ENCODE measurements at places on chromosomes 16 and 17.

DNA sequence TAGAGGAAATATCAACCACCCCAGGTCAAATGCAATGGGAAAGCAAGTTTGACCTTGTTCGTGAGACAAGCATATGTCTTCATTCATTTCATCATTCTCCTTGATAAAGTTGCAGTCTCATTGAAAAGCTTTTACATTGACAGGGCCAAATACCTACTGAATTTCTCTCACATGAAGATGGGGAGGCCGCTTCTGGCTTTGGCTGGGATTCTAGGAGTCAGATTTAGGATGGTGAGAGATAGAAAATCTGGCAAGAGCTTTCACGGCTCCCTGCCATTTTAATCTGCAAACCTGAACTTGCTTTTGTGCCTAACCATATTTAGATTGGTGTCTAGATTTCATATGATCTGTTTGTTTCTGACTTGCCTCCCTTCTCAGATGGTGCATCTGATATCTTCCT, 88.0 kb downstream of the TMEM100 start:
- DNase-seq = no peak

DNA sequence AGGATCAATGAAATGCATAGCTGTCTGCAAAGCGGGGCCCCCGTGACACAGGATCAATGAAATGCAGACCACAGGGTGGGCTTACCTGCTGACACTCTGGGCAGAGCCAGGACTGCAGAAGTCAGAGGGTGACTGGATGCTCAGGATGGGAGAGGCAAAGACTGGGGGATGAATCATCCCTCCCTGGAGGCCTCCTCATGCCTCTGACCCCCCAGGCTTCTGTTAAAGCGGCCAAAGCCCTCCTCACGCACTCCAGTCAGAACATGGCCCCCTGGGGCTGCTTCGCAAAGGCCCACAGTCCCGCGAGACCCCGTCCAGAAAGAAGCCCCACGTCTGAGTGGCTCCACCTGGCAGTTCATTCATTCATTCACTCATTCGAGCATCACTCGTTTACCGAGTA, 38.4 kb upstream of the FOXF1 start:
- DNase-seq = no peak

DNA sequence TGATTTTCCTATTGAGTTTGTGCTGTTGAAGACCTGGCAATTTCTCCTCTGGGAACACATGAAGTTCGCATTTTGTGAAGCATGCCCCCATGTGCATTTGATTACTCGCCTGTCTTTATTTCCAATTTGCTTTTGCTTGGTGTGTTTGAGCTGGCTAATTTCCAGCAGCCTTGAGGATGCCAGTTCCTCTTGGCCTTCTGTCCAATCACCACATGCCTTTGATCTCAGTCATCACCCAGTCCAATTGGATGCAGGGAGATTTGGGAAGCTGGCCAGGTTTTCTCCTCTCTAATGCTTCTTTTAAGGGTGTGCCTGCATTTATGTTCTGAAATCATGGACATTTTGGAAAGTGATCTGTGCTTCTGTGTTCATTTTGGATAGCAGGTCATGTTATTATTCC, 3.8 kb upstream of the TMEM100 start:
- DNase-seq = no peak

DNA sequence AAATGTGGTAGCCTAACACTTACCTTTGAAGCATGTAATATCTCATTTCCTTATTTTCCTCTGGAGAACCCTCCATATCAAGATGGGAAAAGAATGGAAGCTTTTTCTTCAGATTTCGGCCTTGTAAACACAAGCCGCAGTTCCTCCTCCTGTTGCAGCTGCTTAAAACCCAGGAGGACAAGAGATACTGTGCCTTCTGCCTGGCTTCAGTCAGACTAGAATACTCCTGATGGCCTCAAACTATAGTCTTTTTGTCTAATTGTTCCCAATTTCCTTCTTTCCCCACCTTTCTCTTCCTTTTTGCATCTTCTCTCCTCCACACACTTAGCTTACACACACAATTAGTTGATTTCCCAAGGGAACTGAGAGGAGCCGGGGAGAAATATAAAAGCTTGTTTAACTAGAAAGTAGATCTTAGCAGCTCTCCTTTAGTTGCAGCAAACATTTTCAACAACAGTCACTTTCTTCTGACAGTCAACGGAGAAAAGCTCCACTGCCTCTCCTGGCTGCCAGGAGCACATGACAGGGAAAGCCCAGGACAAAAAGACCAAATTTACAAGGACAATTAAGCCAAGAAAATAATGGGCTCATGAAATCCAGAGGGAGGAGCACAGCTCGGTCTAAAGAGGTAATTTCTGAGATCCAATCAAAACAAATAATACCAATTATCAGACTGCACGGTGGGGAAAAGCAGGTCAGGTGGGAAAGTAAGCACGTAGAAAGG, 76.4 kb upstream of the C17orf78 start:
- no peak for DNase-seq

DNA sequence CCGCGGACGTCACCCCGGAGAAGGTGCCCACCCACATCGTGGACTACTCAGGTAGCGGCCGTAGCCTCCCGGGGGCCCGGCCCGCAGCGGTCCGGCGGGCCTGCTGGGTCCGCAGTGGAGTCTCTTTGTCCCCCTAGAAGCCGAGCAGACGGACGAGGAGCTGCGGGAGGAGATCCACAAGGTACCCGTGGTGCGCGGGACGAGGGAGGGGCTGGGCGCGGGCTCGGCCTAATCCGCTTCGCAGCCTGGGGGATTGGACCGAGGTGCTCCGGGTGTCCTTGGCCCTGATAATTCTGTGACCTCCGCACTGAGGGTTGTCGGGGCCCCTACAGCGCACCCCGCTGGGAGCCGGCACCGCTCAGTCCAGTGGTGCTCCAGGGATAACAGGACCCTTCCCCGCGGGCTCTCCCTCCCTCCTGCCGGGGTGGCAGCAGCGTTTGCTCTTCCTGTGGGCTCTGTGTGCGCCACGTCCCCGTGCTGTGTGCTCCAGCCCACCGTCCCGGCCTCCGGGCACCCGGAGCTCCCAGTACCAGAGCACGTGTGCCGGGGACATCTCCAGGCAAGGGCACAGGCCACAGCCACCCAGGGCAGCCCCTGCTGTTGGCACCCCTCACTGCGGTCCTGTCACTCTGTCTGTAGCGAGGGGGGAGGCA, 713 bp downstream of the RHOT2 start:
- no peak for DNase-seq

GRCh38 chr17:14133104-14133503, 63.8 kb downstream of the COX10 start:
- no peak for DNase-seq

DNA sequence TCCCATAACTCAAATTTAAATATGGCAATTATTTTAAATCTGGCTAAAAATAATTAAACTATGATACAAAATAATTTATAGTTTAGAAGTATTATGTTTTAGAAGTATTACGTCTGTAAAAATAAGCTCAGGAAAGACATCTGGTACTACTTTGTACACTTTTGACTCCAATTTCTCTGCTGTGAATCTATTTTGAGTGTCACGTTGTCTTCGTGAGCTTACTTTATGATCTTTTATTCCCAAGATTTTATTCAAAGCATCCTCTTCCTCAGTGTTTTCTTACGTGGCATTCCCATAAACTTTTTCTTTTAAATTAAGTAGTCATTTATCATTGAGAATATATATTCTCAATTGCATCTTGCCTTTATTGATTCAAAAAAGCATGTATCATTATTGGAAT, 223.3 kb upstream of the KCNJ16 start:
- DNase-seq = no peak

DNA sequence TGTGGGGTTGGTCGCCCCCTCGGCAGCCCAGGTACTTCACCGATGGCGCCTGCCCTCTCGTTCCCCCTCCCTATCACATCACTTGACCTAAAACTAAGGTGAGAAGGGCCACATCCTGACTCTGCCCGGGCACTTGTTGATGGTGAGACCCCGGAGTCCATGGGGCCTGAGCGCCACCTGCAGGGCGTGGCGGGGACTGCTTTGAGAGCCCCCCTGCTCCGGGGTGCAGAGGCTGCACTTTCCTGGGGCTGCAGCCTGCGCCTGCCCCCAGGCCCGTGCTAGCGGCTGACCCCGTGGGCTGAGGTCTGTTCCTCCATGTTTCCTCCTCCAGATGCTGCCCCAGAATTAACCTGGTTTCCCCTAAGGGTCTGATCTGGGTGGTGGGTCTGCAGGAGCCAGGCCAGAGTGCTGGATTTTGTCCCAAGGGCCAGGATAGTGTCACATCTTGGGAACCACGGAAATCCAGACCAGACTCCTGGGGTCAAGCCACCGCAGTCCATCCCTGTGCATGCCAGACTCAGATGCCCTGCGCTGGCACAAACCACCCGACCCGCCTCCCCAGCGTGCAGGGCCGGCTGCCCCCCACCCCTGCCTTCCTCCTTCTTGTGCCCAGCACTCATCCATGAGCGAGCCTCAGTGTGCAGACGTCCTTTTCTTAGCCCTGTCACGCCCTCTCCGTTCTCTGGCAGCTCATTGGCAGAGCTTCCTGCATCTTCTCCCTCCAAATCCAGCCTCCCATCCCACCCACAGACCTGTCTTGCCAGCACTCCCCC, 2.7 kb downstream of the NDUFAF8 start:
- DNase-seq = no peak

DNA sequence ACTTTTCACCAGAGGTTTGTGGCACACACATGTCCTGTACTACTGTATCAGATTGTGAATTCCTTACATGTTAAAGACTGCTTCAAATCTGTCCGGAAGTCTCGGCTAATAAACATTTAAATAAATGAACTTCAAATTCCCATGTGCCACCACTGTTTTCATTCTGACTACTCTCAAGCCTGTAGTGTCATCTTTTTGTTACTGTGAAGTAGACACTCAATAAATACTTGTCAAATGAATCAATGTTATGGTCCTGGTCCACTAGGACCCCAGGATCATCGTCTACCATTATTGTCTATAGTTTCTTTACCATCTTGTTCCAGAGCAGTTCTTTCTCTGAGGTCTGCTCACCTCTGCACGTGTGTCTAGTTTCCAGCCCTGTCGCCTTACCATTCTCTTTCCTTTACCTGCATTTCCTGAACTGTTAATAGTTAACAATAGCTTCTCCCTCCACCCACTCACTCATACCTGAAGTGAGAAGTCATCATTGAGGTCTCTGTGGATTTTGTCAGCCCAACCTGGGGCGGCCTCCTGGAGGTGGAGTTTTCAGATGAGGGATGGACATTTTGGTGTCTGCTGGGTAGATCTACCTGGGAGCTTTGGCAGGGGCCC, 333.0 kb downstream of the SEC14L1 start:
- DNase-seq = no peak

GRCh38 chr16:73553941-73554660, 506.2 kb upstream of the ZFHX3 start:
- no peak for DNase-seq

DNA sequence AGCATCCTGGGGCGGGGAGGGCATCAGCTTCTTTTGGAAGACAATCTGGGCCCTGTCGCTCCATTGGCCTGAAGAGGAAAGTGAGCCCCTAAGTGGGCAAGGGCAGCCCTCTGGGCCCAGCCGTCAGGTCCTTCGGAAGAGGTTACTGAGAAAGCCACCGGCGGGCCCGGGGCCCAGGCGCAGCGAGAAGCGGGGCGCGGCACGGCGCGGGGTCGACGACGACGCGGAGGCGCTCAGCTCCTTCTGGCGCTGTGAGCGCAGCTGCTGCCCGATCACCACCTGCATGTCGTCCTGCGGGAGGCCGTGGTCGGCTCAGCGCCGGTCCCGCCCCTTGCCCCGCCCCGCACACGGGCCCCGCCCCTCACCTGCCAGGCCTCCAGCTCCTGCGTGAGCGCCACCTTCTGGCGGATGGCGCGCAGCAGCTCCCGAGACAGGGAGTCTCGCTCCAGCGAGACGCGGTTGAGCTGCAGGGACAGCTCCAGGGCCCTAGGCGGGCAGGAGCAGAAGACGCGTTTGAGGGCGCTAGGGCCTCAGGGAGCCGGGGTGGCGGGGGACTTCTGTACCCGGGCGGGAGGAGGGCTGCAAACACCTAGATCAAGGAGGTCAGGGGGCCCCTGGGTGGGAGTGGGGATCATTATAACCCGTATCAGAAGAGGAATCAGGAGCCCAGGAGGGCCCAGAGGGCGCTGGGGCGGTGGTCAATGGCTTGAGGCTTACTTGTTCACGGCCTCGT, 4.3 kb downstream of the THOC6 start:
- DNase-seq = peak; percentile 68

DNA sequence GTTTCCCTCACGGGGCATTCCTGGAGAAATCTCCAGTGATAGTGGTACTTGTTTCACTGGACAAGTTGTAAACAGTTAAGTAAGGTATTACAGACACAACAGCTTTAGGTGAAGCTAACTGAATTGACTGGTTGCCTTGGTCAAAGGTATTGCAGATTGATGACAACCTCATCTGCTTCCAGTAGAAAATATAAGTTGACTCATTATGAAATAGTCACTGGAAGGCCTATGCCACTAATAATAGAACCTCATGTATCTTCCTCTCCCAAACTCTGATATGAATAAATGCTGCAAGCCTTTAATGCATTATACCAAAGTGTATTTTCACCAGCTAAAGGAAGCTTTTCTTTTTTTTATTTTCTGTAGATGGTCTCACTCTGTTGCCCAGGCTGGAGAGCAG, 44.8 kb downstream of the GLG1 start:
- DNase-seq = no peak

DNA sequence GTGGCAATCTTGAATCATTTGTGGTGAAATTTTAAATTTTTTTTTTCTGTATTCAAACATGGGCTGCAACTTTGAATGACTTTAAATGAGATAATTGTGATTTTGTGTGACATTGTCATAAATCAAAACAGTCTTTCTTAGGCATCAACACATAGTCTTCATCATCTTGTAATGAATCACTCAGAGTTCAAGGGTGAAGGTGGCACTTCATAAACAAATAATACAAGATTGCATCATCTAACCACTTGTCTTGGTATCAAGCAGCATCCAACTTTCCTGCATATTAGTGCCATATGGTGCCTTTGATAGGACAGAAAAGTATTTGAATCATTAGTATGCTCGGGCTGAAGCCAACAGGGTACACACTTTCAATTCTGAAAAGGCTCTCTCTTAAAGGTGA, 392.4 kb upstream of the GOT2 start:
- no peak for DNase-seq

- DNase-seq = no peak
Observed at GRCh38 chr16:65042438-65043365, 79.2 kb downstream of the CDH11 start.

DNA sequence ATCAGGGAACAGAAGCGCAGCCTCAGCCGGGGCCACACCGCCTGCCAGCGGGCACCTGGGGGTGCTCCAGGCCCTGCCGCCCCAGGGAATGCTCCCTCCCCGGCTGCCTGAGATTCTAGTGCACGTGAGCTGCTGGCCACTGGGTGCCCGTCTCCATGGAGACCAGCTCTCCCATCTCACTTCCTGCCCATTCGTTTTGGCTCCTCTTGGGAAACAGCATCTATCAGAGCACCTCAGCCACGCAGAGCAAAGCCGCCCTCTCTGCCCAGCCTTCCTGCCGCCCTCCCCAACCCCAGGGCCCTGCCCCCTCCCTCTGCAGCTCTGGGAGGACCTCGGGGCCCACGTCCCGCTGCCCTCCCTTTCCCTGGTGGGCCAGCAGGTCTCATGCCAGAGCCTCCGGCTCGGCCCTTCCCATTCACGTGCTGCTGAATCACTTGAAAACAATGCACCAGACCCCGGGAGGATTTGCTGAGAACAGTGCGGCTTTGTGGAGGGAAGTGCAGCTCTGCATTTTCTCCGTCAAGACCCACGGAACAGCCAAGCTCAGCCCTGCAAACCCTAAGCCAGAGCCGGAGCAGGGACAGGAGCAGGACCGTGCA, 19.4 kb downstream of the CEP295NL start:
- peak; percentile 95 for DNase-seq

GRCh38 chr16:86619239-86619794, 41.0 kb downstream of the FOXL1 start:
- DNase-seq = no peak

- DNase-seq = no peak
Observed at GRCh38 chr17:9658593-9659211, 13.4 kb downstream of the USP43 start.

- no peak for DNase-seq
Observed at GRCh38 chr16:70703041-70703834, 17.4 kb upstream of the MTSS2 start.

Data from putamen (tissue), 1 donor.